ENCODE measurements at places on chromosomes 5 and 9.

- no peak for DNase-seq
These were observed 34.8 kb downstream of the THBS4 start for GRCh38 chr5:80069918-80070318.

GRCh38 chr9:119429302-119429701, 60.1 kb upstream of the BRINP1 start:
- no peak for DNase-seq

- DNase-seq: no peak
These were observed 48.2 kb downstream of the FAM240B start for GRCh38 chr9:38671748-38672147.

GRCh38 chr9:88017096-88017495, 42.8 kb upstream of the CDK20 start:
- no peak for DNase-seq

DNA sequence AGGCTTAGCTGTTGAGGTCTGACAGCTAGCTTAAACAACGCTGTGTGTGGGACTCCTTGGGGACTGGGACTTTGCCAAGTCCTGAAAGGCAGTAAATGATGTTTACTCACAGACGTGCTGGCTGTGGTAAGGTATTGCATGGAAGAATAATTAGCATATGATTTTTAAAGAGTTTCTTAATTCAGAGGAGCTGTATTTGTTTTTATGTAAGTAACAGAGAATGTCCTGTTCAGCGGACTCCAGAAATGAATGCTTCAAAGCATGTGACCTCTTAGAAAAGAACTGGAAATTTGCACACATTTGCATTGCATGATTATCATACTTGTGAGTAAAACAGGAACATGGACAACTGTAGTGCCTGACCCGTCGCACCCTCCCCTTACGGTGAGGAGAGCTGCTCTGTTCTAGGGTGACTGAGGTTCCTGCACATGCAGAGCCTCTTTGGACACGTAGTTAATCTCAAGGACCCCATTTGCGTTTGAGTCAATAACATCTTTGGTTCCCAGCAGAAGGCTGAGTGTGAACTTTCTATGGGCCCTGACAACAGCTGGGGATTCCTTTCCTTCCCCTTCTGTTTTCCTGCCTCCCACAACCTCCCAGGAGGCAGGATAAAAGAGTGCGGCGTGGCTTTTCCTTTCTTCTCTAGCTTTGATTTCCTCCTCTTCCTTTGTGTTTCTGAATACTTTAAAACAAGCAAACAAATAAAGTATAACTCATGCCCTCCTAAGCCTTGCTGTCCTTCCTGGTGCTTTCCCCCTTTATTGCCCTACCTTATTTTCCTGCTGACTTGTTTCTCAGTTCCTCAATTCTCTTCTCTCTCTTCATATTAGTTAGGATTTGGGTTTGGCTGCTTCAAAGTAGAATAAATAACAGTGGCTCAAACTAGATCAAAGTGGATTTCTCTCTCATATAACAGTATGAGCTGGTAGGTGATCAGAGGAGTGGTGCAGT, 157.2 kb upstream of the CD180 start:
- DNase-seq: peak; percentile 34

DNA sequence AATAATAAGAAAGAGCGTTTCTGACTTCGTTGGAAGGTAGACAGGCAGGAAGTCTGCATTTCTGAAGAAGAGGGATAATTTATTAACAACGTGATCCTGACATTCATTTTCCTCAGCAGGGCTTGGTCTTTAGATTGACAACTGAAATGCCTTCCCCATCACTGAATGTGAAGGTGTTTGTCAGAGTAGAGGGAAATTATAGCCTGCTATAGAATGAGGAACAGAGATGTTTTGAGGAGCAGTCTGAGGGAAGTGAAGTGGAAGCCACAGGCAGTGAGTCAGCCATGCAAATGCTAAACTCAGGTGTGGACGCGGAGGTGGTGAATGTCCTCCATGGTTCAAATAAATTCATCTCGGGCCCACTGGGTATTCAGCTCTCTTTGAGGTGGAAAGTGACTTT, 30.5 kb downstream of the C7 start:
- no peak for DNase-seq

DNA sequence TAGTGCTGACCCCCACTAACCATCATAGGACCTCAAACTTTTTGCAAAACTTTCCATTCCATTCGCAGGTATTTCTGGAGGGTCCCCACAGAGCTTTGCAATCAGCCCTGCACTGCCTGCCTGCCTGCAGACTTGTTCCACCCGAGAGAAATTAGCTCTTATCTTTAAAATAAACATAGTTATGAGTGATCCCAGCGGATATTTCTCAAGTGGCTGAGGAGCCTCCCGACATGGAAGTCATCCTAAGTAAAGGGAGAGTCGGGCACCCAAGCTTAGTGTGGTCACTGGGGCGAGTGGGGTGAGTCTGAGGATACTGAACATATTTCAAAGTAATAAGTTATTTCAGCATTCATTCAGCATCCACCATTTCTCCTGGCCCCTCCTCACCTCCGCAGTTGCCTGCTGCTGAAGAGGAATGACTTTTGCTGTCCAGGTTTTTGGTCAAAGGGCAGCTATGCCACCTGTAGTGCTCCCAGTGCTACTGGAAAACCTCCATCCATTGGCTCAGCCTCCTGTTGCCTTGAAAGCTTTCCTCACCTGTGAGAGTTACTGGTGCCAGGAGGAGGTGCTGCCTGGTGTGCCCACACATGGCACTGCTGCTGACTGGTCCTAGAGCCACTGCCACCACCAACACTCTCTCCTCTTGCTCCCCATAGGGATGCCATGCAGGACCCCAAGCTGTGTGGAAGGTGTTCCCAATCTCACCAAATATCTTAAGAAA, 89.7 kb upstream of the PCSK1 start:
- no peak for DNase-seq

- DNase-seq: no peak
These were observed 88.9 kb downstream of the AMBP start for GRCh38 chr9:113989017-113989713.

- DNase-seq: peak; percentile 53
These were observed 465.5 kb downstream of the DNAH5 start for GRCh38 chr5:13478831-13479465.

DNA sequence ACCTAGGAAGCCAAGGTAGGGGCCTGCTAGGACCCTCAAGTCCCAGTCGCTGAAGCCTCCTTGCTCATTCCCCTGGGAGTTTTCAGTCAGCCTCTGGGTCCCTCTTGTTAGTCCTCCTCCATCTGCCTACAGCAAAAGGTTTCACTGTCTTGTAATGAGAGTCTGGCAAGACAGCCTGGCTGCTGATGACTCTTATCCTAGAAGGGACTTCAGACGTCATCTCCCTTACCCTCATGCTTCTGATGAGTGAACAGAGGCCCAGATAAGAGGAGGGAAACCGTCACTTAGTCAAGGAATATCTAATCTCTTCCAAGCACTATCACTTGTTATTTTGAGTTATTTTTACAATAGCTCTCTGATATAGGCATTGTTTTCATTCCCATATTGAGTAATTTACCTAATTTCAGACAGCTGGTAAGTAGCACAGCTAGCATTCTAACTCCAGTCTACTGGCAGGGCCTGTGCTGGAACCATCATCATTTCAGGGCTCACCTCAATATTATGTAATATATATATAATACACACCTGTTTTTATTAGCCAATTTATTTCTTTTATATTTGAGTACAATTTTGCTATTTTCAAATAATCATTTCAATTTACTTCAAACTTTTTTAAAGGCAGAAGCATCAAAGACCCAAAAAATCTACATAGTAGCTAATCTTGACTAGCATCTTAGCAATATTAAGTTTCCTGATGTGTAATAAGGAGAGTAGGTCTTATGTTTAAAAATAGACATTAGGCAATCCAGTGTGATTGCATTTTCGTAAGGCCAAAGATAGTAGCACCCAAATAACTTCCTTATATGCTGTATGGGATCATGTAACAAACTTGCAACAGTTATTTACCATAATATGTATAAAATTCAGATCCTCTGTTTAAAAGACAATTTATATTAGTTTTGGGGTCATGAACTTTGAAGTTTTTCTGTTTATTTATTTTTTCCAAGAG, 7.9 kb downstream of the CMYA5 start:
- DNase-seq: no peak

Data from T47D (cell line).